Progenitor cell of endocrine pancreas (in vitro differentiated cells): ENCODE measurements at places on chromosomes 13 and 19. TPM values are rescaled to one million over a fixed set of nuclear protein-coding genes. Genes with fewer than 3 reads are reported as not detected.

GRCh38 chr19:13210339-13210775, 60.1 kb downstream of the IER2 start:
- no peak for DNase-seq

Gene ZNF222
- 10.0 and 10.4 TPM in 2 replicates for total RNA-seq

GRCh38 chr13:89951341-89951740, 1396.1 kb upstream of the MIR17HG start:
- DNase-seq: no peak

GRCh38 chr13:33349288-33349985, 63.9 kb upstream of the STARD13 start:
- DNase-seq: no peak

Gene SBK2
- total RNA-seq: 1.9 and 2.3 TPM in 2 replicates

DNA sequence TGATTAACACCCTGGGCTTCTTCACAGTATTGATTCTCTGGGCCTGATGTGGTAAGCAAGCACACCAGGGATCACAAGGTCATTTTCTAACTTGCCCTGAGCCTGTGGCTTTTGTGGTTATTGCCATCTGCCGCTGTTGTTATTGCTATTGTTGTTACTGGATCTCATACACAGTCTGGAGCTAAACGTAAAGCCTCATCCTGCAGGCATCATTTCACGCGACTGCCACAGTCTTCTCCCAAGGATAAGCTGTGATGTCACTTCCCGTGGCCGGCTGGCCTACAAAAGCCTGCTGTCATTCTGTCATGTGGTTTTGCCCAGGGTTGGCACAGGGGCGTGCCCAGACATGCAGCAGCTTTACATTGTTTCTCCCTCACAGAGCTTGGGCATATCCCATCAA, 154.0 kb upstream of the GPR12 start:
- no peak for DNase-seq

Gene IZUMO2
- not detected in 2 replicates for total RNA-seq

GRCh38 chr13:43446126-43446525, 340.6 kb downstream of the ENOX1 start:
- DNase-seq: no peak

Gene MCEMP1
- not detected in 2 replicates for total RNA-seq

GRCh38 chr19:42242069-42242511, 312 bp downstream of the GSK3A start:
- no peak for DNase-seq

Gene CEACAM3
- not detected in 2 replicates for total RNA-seq

Gene NTF4
- total RNA-seq: 0.91 and 1.5 TPM in 2 replicates

GRCh38 chr19:791567-792305, 5.5 kb upstream of the PTBP1 start:
- no peak for DNase-seq

Gene HCN2
- 0.34 and 0.47 TPM in 2 replicates for total RNA-seq

DNA sequence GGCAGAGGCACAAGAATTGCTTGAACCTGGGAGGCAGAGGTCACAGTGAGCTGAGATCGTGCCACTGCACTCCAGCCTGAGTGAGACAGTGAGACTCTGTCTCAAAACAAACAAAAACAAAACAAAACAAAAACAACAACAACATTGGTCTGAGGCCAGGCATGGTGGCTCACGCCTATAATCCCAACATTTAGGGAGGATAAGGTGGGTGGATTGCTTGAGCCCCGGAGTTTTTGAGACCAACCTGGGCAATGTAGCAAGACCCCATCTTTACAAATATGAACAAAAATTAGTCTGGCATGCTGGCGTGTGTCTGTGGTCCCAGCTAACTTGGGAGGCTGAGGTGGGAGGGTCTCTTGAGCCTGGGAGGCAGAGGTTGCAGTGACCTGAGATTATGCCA, 16.0 kb upstream of the NWD1 start:
- DNase-seq: no peak

- DNase-seq: no peak
Observed at GRCh38 chr19:3131168-3131567, 4.7 kb upstream of the GNA15 start.

Gene ZNF682
- 20.5 and 22.6 TPM in 2 replicates for total RNA-seq

DNA sequence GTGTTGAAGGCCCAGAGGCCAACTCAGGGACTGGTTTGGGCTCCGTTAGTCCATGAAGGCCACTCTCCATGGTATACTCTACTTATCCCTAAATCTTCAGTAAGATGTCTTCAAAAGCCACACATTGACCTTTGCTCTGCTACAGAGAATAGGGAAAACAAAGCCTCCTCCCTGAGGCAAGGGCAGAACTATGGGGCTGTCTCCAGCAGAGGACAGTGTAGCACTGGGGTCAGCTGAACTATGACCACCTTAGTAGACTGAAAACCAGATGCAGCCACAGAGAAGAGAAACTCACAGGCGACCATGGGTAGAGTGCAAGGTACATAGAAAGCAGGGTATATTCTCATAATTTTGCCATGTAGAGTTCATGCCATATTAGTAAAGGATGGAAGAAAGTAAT, 587.4 kb downstream of the LMO7 start:
- no peak for DNase-seq

- no peak for DNase-seq
Observed at GRCh38 chr13:109233293-109233692, 553.1 kb downstream of the IRS2 start.

DNA sequence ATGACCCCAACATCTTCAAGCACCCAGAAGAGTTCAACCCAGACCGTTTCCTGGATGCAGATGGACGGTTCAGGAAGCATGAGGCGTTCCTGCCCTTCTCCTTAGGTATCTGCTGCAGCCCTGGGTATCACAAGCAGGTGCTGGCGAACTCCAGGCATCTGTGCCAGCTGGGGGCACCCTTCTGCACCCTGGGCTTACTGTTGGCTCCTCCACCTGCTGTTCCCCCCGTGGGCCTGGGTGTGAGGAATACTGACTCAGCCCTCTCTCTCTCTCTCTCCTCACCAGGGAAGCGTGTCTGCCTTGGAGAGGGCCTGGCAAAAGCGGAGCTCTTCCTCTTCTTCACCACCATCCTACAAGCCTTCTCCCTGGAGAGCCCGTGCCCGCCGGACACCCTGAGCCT, 13.0 kb downstream of the CYP2S1 start:
- no peak for DNase-seq

DNA sequence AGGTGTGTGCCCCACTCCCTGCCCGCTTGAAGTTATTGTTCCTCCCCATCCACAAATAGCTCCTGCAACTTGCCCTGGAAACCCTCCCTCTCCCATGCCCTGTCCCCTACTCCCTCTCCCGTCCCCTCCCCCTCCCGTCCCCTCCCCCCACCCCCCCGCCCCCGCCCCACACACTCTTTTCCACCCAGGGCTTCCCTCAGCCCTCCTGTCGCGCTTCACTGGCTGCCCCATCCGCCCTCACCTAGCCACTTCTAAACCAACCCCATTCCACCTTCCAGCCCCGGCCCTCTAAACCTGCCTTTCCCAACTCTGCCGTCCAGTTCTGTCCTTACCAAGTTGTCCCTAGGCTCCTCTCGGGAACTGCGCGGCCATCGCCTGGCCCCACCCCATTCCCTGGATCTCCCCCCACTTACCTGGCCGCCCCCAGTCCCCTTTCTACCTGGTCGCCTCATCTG, 993 bp downstream of the RGL3 start:
- DNase-seq: no peak

- no peak for DNase-seq
Observed at GRCh38 chr13:26679411-26680122, 81.0 kb downstream of the GPR12 start.

DNA sequence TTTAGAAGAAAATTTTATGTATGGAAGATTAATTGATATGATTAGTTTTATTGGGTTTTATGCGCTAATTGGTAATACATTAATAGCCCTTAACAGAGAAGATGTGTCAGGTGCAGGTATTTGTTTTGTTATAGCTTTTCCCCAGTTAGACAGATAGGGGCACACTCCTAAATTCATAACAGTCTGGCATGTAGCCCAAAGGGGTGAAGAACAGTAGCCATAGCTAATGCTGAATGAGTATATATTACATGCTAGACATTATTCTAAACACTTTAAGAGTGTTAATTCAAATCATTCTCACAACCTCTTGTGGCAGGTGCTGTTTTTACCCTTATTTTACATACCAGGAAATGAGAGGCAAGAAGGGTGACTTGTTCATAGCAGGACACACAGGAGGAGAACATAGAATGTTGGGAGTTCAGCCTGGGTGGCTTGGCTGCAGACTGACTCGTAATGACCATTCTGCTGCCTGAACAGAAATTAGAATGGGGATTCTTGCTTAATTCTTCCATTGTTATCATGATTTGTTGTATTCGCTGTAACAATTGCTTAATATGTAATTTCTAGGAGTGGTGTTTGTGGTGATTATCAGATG, 20.1 kb downstream of the PCCA start:
- DNase-seq: no peak

DNA sequence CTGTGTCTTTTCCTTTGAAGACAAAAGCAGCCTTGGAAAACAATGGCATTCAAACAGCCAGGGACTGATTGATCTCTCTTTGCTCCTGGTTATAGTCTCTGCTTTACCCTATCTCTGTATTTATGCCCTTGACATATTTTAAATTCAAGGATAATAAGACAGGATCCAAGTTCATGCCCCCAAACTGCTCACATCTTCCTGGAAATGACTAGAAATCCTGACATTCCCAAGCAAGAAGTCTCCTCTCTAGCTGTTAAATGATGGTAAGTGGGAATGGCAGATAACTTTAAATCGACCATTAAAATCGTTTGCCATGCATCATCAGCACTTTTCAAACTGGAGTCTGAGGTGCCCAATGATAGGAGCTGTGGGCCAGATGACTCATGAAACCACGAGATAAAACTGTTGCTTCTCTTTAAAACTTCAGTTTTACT, 435.6 kb downstream of the FOXO1 start:
- DNase-seq: no peak

DNA sequence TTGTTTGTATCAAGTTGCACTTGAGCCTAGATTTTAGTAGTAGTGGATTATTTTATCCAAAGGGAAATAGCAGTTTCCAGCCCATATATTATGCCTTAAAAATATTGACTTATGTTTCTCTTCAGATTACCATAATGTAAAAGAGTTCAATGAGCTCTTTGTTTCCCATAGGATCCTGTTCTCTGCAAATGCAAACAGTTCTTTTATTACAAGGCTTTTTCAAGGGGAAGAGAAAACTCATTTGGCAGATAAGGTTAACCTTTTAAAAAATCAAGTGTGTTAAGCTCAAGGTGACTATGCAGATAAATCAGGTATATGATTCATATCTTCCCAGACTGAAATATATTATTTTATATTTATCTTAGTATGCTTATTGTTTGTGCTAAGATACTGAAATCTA, 961.2 kb upstream of the SPRY2 start:
- DNase-seq: no peak

GRCh38 chr19:19356901-19357566, 36.4 kb downstream of the MAU2 start:
- no peak for DNase-seq

Gene ZNF776
- total RNA-seq: 32.8 and 35.3 TPM in 2 replicates

Gene USE1
- 23.6 and 27.2 TPM in 2 replicates for total RNA-seq

GRCh38 chr19:7742991-7743390, 4.3 kb downstream of the CD209 start:
- no peak for DNase-seq

- DNase-seq: no peak
Observed at GRCh38 chr13:46142776-46143175, 37.9 kb upstream of the CPB2 start.

DNA sequence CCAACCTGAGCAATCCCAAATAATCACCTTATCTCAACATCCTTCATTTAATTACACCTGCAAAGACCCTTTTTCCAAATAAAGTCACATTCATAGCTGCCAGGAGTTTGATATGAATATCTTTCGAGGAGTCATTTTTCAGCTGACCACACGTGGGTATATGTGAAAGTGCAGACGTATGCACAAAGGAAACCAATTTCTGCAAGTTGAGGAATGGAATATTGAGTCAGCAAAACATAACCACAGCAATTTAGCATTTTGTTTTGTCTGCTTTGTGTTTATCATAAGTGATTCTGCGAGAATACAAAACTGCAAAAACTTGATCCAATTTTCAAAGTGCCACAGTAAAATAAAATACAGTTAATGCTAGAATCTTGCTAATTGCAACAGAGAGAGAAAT, 295.9 kb downstream of the SUCLA2 start:
- no peak for DNase-seq

DNA sequence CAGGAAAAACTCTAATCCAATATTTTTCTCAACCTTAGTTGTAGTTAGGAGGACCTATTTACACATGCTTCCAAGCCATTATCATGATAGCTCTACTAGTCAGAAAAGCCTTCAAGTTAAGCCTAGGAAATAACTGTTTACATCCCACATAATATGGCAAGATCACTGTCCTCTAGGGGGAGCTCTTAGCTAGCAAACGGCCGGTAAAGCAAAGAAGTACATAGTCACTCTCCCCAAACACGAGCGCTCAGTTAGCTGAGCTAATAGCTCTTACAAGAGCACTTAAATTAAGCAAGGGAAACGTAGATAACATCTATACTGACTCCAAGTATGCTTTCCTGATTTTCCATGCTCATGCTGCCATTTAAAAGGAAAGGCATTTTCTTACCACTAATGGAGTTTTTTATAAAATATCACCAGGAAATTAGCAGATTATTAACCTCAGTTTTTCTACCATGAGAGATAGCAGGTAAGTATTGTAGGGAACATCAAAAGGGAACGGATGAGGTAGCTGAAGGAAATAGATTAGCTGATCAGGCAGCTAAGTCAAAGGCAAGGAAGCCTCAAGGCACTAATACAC, 100.6 kb upstream of the PABPC3 start:
- peak; percentile 41 for DNase-seq

Gene FCAR
- total RNA-seq: not detected in 2 replicates

Gene NCLN
- total RNA-seq: 54.6 and 57.7 TPM in 2 replicates

GRCh38 chr19:3670796-3671679, 29.2 kb downstream of the PIP5K1C start:
- DNase-seq: no peak

Gene OR7D2
- 1.2 and 1.8 TPM in 2 replicates for total RNA-seq

- no peak for DNase-seq
Observed at GRCh38 chr13:105863300-105863920, 672.1 kb downstream of the EFNB2 start.

Gene S1PR4
- total RNA-seq: not detected in 2 replicates

DNA sequence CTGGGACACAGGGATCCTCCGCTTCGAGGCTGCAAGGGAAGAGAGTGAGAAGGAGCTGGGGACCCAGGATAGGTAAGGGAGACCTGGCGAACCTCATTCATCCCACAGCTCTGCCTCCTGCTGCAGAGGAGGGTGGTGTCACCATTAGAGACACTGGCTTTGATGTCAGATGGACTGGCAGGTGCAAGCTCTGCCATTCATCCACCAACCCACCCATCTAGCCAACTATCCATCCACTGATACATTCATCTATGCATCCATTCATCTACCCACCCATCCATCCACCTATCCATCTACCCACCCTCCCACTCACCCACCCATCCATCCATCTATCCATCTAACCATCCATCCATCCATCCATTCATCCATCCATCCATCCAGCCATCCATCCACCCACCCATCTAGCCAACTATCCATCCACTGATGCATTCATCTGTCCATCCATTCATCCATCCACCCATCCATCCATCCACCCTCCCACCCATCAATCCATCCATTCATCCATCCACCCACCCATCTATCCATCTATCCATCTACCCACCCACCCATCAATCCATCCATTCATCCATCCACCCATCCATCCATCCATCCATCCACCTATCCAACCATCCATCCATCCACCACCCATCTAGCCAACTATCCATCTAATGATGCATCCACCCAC, 5.7 kb downstream of the C19orf33 start:
- DNase-seq: no peak

- DNase-seq: no peak
Observed at GRCh38 chr13:90709319-90709718, 638.2 kb upstream of the MIR17HG start.

- DNase-seq: no peak
Observed at GRCh38 chr19:7869910-7870511, 4.2 kb downstream of the PRR36 start.

- no peak for DNase-seq
Observed at GRCh38 chr19:6481541-6482342, at the start of gene DENND1C. Gene DENND1C (minus strand): TSS chr19:6481787. CDS start chr19:6481695, 92 bp downstream.
